ENCODE measurements at places on chromosomes 2 and 18.

DNA sequence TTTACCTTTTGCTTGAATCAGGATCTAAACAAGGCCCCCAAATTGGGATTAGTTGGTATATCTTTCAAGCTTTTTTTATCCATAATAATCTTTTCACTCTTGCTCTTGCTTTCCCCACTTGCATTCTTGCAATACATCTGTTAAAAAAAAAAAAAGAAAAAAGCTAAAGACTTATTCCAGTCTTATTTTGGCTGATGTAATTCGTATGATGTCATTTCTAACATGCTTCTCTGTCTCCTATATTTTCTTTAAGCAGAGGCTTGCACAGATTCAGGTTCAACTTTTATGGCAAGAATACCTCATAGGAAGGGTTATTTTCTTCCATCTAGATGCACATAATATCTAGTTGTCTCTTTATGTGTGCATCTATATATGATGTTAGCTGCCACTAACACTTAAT lies 9.8 kb upstream of the GCFC2 start:
- no peak for DNase-seq

GRCh38 chr2:16999347-17000183 lies 333.9 kb upstream of the CYRIA start:
- no peak for DNase-seq

DNA sequence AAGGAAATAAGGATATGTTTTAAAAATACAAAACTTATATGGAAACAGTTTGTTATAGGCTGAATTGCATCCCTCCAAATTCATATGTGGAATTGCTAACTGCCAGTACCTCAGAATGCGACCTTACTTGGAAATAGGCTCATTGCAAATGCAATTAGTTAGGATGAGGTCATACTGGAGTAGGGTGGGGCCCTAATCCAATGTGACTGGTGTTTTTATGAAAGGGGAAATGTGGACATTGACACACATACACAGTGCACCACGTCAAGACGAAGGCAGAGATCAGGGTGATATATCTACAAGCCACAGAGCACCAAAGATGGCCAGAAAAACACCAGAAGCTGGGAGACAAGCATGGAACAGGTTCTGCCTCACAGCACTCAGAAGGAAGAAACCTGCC lies 494.2 kb downstream of the TSN start:
- no peak for DNase-seq

GRCh38 chr18:79064228-79064627 lies 5.0 kb upstream of the ATP9B start:
- no peak for DNase-seq

DNA sequence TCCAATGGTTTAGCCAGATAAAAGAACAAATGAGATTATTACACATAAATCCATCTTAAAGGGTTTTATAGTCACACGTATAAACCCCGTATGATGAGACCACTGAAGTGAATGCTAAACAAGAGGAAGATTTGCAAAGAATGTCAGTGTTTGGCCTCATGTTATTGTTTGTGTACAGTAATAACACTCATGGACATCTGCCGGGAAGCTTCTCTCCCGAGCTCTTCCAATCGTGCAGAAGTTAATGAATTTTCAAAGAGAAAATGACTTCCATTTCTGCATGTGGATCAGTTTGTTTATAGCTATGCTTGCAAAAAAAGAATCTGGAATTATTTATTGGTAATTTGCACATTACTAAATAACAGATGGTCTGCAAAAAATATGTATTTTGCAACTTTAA lies 88.5 kb upstream of the APCDD1 start:
- DNase-seq: no peak

- no peak for DNase-seq
Observed at GRCh38 chr2:36069074-36069473, 286.5 kb upstream of the CRIM1 start.

DNA sequence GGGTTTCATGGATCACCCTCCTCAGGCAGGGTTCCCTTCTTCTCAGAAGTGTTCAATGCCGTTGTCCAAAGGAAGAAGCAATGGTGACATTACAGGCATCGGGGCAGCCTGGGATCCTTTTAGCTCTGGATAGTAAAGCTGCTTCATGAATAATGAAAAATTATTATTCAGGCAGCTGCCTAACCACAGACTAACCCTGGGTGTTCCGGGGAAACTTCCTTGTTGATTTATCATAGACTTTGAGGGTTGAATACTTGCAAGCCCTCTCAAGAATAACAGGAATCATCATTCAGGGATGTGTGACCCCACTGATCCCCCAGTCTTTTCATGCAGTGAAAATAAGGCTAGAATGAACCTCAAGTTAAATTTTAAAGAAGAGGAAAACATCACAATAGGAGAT lies 419.4 kb downstream of the MEIS1 start:
- DNase-seq: no peak

- no peak for DNase-seq
Observed at GRCh38 chr2:127735044-127735443, 33.7 kb downstream of the SFT2D3 start.

DNA sequence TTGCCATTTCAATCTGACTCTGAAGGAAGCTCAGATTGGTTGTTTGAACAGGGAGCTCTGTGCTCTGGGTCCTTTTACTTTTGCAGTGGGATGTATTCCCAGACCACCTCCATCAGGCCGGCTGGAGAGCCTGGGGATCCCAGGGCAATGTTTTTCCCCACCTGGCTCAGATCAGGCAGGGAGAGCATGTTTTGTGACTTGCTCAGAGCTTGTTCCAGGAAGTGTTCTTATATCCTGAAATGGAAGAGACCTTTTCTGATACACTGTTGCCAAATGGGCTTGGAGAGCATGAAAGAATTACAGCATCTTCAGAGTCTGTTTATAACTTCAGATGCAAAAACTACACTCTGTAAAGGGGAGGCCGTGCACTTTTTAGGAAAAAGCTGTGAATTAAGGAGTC lies 56.0 kb downstream of the LIPG start:
- DNase-seq: no peak

DNA sequence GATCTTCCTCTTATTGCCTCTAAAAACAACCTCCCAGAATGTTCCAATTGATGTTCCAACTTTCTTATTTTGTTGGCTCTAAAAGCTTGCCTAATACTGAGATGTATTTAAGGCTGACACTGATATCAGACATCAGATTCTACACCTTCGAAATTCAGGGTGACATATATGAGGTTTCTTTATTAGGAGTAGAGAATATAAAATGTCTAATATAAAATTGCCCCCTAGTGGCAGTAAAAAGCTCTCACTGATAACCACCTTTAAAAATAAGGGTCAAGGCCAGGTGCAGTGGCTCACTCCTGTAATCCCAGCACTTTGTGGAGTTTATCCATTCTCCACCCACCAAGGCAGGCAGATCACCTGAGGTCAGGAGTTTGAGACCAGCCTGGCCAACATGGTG lies 789.7 kb upstream of the SLC39A10 start:
- no peak for DNase-seq

DNA sequence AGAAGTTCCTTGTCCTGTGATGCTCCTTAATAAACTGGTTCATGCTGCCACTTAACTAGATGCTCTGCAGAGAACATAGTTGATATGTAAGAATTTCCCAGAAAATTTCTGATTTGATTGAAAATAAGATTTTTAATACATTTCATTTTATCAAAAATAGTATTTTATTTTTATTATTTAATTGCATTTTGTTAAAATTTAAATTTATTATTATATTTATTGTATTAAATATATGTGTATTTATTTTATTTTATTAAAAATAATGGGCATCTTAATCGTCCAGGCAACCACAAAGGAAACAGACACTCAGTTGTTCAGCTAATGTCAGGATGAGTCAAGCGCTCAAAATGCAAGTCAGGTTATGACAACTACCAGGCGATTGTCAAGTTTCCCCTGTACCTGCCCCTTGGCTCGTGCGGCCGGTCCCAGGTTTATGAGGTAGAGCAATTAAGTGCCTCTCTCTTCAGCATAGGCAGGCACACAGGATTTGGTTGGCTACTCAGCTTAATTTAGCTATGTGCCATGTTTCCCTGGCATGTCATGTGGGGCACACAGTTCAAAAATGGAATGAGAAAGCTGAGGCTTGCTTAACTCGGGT lies 361.2 kb downstream of the RND3 start:
- DNase-seq: no peak

GRCh38 chr2:39688181-39688580 lies 22.5 kb downstream of the TMEM178A start:
- no peak for DNase-seq

DNA sequence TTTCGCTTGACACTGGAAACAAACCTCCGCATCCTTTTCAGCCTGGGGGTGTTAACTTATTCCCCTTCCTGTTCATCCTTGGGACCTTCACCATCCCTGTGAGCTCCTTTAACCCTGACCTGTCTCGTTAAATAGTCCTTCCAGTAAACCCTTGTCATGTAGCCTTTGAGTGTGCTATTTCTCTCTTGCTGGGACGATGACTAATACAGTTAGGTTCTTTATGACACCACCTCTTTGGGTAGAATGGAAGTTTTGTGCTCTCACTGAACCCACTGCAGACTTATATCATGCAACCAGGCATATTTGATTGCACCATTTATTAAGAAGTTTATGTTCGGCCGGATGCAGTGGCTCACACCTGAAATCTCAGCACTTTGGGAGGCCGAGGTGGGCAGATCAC lies 40.5 kb upstream of the GAREM1 start:
- DNase-seq: no peak

GRCh38 chr2:239926587-239927232 lies 98.4 kb downstream of the NDUFA10 start:
- DNase-seq: no peak

GRCh38 chr2:241202681-241203080 lies 14.2 kb downstream of the ANO7 start:
- no peak for DNase-seq

GRCh38 chr2:160077912-160078810 lies 15.7 kb upstream of the PLA2R1 start:
- DNase-seq: no peak

- DNase-seq: no peak
Observed at GRCh38 chr2:69811018-69811417, 18.4 kb upstream of the GMCL1 start.

- DNase-seq: no peak
Observed at GRCh38 chr2:203510941-203511305, 24.2 kb downstream of the RAPH1 start.

DNA sequence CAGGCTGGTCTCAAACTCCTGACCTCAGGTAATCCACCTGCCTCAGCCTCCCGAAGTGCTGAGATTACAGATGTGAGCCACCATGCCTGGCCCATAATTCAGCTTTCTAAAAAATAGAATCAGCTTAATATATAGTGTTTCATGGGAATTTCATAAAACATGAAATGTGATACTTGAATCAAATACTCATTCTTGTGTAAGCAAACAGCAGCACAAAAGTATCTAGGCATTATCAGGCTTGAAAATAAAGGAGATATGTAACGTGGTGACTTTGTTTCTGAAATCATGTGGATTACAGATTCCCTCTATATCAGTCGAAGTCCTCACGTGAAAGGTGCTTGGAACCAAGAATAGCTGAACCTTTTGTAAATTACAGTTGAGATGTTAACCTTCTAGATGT lies 229.1 kb downstream of the FHOD3 start:
- no peak for DNase-seq

GRCh38 chr2:222582928-222583327 lies 73.0 kb downstream of the FARSB start:
- no peak for DNase-seq

GRCh38 chr2:106990297-106990696 lies 104.3 kb upstream of the ST6GAL2 start:
- DNase-seq: no peak

- DNase-seq: no peak
Observed at GRCh38 chr2:15313657-15314056, 247.5 kb downstream of the NBAS start.

- no peak for DNase-seq
Observed at GRCh38 chr2:106868275-106868674, 17.7 kb downstream of the ST6GAL2 start.

DNA sequence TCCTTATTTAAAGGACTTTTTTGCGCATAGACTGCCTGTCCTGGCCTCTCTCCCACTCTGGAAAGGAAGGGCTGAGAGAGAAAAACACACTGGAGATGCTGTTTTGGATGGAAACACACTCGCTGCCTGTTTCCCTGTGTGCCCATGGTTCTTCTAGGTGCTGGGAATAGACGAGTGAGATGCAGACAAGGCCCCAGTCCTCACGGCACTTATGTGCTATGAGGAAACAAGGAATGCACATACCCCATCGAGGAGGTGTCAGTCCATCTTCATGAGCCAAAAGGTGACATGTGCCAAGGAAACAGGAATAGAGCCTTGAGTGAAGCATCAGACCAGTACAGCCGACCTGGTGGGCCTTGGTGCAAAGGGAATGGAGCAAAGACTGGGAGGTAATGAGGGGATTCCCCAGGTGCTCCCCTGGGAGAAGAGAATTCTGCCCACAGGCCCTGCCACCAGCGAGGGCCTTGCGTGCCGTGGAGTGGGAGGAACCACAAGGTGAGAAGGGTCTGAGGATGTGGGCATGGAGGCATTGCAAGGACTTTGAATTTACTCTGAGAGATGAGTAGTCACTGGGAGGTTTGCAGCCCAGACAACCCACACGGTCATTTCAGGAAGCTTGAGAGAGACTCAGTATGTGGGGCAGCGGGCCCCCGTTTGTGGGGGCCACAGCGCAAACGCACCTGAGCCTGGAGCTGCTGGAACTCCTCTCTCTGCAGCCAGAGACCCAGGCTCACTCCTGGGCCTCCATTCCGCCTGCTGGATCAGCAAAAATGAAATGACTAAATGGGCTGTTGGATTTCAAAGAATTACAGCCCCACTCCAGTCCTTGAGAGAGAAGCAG lies 197.5 kb upstream of the COPS8 start:
- no peak for DNase-seq

- no peak for DNase-seq
Observed at GRCh38 chr2:197195518-197195917, 115.1 kb downstream of the ANKRD44 start.

DNA sequence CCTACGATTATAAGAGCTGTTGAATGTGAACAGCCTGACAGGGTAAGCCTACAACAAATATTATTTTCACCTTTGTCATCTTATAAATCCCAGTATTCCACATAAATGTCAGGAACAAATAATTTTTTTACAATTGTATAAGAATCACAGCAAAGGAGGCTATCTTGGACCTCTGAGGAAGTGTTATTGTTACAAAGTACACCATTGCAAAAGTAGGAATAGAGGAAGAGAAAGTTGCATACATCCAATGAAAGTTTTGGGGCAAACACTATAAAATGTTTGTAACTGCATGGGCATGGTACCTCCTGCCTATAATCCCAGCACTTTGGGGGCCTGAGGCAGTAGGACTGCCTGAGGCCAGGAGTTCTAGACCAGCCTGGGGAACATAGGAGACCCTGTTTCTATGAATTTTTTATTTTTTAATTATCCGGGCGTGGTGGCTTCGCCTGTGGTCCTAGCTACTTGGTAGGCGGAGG lies 715 bp upstream of the MEMO1 start:
- no peak for DNase-seq

- no peak for DNase-seq
Observed at GRCh38 chr2:12769492-12770105, 52.9 kb downstream of the TRIB2 start.

DNA sequence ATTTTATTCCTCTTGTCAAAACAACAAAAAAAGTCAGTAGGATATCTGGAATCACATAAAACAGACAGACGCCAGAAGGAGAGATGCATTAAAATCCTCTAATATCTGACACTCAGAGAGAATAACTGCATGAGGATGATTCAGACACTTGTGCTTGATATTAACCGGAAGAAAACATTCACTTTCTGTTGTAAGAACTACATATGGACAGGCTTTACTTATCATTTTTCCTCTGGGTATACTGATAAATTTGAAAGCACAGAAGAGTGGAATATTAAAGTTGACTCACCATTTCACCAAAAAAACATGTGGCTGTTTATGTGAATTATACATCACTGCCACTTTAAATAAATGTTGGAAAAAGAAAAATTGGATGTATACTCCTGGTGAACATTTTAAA lies 589.1 kb upstream of the CDH2 start:
- no peak for DNase-seq

GRCh38 chr2:75896779-75897366 lies 186.2 kb upstream of the GCFC2 start:
- DNase-seq: no peak
